ENCODE measurements at places on chromosomes 11 and 22.
A peak's percentile ranks its signal among the peaks of the same experiment; 100 is the strongest.

DNA sequence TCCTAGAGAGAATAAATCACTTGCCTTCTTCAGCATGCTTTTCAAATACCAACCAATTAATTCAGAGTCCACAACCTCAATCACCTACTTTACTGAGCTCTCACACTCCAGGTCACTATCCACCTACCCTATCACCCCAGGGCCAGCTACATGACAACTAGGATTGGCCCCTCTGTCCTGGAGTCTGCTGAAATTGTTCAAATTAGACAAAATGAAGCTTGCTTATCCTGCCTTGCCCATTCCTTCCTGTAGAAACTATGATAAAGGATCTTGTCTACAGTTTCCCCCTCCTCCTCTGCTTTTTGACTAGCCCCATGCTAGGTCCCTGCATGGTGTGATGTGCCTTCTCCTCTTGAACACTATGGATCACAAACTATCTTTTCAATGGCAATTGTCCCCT, 94.5 kb downstream of the JRKL start:
- H3K4me3 ChIP-seq, result no peak overlapping the region
- no peak overlapping the region for H3K27ac ChIP-seq
- no peak for DNase-seq
- no peaks in the 10 kb centered on the region for H3K4me1 ChIP-seq
- no peaks in the 10 kb centered on the region for H3K36me3 ChIP-seq
- no peaks in the 10 kb centered on the region for H3K27me3 ChIP-seq

DNA sequence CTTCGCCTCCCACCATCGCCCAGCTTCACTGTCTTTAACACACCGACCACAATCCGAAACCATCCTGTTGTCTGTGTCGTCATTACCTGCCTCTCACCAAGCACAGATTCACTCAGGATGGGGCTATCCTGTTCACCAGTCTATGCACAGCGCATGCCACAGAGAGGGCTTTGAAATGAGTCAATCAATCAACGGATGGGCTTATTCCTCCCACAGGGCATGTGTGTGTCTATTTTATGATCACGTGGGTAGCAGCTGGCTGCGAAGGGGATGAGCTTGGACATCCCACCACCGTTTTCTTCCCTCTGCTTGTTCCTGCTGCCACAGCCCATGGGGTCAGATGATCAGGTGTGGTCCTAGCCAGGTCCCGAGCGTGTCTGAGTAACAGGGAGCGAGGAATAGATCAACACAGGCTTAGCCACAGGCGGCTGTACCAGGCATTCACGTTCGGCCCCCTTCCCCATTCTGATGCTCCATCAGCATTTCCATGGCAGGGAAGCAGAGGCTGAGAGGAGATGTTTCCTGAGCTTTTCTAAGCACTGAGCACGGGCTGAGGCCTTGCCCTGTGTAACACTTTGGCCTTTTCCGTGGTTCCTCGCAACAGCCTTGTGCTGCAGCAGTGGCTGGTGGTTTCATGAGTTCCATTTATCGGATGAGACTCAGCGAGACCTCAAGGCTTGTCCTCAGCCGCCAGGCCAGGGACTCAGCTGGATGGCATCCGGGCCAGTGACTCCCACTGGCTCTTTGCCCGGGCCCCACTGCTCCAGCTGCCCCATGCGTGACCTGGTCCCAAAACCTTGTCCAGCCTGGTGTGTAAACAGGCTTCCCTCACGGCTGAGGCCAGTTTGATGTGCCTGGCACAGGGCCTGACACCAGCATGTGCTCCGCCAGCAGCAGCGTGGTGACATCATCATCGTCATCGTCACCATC, 48.1 kb upstream of the FGF3 start:
- DNase-seq, result no peak
- H3K4me1 ChIP-seq, result no peaks in the 10 kb centered on the region
- no peak overlapping the region for H3K4me3 ChIP-seq
- H3K27ac ChIP-seq, result no peak overlapping the region

DNA sequence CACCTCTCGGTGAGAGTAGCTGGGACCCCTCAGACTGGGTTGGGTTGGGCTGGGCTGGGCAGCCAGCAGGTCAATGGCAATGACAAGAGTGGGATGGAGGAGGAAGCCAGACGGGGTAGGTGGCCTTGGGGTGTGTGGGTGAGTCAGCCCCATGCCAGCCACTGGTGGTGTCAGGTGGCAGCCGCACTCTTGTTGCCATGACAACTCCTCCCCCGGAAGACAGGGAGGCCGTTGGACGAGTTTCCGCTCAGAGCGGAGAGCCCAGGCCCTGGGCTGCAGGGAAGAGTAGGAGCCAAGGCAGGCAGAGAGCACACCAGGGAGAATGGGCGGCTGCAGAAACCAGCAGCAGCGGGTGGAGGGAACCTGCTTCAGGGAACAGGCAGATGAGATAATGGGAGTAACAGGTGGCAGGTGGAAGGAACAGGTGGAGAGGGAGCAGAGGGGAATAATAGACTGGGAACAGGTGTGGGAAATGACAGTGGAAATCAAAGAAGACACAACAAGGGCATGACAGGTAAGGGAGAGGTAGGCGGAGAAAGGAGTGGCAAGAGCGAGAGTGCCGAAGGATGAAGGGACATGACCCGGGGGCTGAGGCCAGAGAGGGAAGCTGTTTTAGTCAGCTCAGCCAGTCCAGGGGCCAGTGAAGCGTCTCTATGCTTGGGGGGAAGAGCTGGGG, 8.7 kb downstream of the SPTBN2 start:
- no peak overlapping the region for H3K4me3 ChIP-seq
- no peaks in the 10 kb centered on the region for H3K4me1 ChIP-seq
- H3K27me3 ChIP-seq, result peaks cover 18% of the 10 kb centered on the region
- DNase-seq, result no peak

- peaks cover 18% of the 10 kb centered on the region for H3K4me1 ChIP-seq
- H3K36me3 ChIP-seq, result no peaks in the 10 kb centered on the region
- DNase-seq, result no peak
- H3K27ac ChIP-seq, result no peak overlapping the region
- no peak overlapping the region for H3K4me3 ChIP-seq
These were observed 1.4 kb upstream of the GNAZ start for GRCh38 chr22:23068832-23069385.

DNA sequence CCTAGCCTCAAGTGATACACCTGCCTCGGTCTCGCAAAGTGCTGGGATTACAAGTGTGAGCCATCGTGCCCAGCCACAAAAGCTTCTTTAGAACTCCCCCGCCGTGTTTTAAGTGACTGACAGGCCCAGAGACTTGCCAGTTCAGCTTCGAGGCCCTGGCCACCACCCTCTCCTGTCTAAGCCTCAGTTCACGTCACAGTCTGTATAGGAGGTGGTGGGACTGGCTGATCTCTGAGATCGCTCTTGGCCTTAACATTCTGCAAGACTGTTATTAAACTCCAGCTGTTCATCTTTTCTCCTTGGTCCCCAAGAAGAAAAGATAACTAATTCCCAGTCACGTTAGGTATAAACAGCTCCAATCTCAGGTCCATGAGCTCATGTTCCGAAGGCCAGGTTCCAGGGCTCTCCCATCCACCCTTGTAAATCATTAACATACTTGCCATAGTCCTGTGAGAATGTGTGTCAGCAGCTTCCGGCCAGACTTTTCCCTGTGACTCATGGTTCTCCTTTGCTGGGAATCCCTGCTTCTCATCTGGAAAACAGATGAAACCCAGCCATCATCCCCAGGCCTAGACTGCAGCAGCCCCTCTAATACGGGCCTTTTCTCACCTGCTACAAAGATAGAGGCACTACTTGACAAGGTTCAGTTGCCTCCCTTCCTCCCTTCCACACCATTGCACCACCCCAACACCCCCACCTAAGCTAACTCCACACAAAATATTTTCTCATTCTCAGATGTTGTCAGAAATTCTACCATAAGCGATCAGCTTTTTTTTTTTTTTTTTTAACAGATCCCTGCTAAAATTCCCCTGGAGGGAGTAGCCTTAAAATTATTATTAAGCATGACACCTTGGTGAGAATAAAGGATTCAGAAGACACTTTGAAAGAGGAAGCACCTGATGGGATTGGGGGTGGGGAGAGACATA, 5.6 kb upstream of the KIAA0930 start:
- H3K27me3 ChIP-seq, result no peaks in the 10 kb centered on the region
- H3K4me3 ChIP-seq, result no peak overlapping the region
- H3K27ac ChIP-seq, result no peak overlapping the region

DNA sequence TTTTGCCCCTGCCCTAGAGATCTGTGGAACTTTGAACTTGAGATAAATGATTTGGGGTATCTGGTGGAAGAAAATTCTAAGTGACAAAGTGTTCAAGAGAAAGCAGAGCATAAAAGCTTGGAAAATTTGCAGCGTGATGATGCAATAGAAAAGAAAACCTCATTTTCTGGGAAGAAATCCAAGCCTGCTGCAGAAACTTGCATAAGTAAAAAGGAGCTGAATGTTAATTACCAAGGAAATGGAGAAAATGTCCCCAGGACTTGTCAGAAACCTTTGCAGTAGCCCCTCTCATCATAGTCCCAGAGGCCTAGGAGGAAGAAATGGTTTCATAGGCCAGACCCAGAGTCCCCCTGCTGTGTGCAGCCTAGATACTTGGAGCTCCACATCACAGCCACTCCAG, 686.9 kb downstream of the FAM181B start:
- no peak overlapping the region for H3K4me3 ChIP-seq
- DNase-seq, result no peak
- H3K4me1 ChIP-seq, result no peaks in the 10 kb centered on the region
- H3K27me3 ChIP-seq, result no peaks in the 10 kb centered on the region
- no peaks in the 10 kb centered on the region for H3K36me3 ChIP-seq

DNA sequence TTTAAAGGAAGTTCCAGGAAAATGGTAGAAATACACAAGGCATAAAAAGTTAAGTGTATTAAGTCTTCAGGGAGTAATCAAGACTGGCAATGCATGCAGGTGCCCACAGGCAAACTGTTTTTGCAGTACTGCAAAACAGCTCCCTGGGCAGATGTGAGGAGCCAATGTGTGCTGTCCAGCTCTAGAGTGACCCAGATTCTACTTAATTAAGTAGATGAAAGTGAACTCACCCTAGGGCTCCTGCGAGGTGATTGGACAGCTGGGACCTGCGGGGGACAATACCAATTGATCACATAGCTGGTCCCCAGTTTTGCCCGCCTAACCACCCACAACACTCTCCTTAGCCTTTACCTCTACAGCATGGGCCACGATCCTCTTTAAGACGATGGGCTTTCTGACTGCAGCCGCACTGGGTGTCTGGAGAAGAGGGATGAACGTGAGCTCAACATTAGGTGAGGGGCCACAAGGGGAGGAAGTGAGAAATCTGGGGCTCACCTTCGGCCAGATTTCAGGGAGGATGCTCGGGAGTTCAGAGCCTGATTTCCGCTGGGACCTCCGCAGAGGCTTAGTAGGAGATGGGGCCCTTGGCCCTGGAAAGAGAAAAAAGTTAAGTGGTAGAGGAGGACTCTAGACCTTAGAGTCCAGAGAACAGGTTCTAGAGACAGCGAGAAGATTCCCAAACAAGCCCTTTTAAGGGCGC, 556 bp downstream of the CDCA5 start:
- H3K27ac ChIP-seq, result peak overlapping the region; percentile 98
- H3K27me3 ChIP-seq, result no peaks in the 10 kb centered on the region
- no peaks in the 10 kb centered on the region for H3K36me3 ChIP-seq
- no peak for DNase-seq
- H3K4me1 ChIP-seq, result peaks cover 21% of the 10 kb centered on the region
- peak overlapping the region; percentile 87 for H3K4me3 ChIP-seq

- no peaks in the 10 kb centered on the region for H3K4me1 ChIP-seq
- no peak overlapping the region for H3K27ac ChIP-seq
- no peaks in the 10 kb centered on the region for H3K27me3 ChIP-seq
These were observed 198.9 kb upstream of the ZC3H12C start for GRCh38 chr11:109894242-109894641.

DNA sequence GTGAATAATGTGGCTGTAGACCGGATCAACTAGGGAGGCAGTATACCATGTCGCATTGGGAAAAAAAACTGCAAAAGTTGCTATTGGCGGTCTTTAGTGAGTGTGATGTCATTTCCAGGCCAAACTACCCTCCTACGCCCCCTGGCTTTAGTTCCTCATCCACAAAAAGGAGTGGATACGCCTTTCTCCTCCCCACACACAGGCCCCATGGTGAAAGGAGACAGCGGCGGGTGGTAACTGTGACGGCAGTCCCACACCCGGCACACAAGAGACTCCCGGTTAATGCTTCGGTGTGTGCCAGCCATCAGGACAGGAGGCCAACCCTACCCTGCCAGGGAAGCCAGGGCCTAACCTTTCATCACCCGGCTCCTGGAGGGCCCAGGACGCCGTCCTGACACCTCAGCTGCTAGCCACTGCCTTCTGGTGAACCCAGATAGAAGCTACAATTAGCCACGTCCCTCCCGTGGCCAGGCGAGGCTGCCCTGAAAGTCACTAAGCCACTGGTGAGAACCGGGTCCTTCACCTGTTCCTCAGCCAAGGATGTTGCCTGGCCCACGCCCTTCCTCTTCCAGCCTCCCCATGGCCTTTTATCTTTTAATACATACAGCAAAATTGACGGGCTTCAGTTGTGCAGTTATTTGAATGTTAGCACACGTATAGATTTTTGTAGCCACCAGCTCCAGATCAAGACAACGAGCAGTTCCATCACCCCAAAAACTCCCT, 10.8 kb downstream of the TP53I11 start:
- H3K4me3 ChIP-seq, result no peak overlapping the region

- H3K27ac ChIP-seq, result no peak overlapping the region
- no peaks in the 10 kb centered on the region for H3K27me3 ChIP-seq
- no peak overlapping the region for H3K4me3 ChIP-seq
- no peaks in the 10 kb centered on the region for H3K4me1 ChIP-seq
- no peak for DNase-seq
- H3K36me3 ChIP-seq, result no peaks in the 10 kb centered on the region
These were observed 194.3 kb upstream of the MTNR1B start for GRCh38 chr11:92775003-92775676.

GRCh38 chr11:75525433-75526191, at the start of gene GDPD5:
GDPD5 (minus strand) TSS chr11:75525941; CDS start chr11:75477735, 48,206 bp downstream.
- H3K36me3 ChIP-seq, result no peaks in the 10 kb centered on the region
- H3K27ac ChIP-seq, result peak within 1 kb of the TSS; percentile 19
- H3K4me3 ChIP-seq, result peak within 1 kb of the TSS; percentile 55
- no peaks in the 10 kb centered on the region for H3K27me3 ChIP-seq
- H3K4me1 ChIP-seq, result peaks cover 44% of the 10 kb centered on the region

GRCh38 chr11:3710485-3711259, 39.5 kb upstream of the CHRNA10 start:
- no peaks in the 10 kb centered on the region for H3K4me1 ChIP-seq
- H3K27me3 ChIP-seq, result no peaks in the 10 kb centered on the region
- DNase-seq, result no peak
- no peaks in the 10 kb centered on the region for H3K36me3 ChIP-seq

DNA sequence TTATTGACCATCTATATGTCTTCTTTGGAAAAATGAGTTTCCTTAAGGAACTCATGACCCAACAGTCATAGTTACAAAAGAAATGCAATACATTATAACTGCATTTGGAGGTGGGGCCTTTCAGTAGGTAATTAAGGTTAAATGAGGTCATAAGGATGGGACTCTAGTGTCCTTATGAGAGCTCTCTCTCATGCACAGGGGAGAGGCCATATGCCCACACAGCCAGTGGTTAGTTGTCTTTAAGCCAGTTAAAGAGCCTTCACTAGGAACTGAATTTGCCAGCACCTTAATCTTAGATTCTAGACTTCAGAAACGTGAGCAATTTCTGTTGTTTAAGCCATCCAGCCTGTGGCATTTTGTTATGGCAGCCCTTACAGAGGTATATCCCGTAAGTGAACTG, 27.3 kb downstream of the INTS4 start:
- H3K4me1 ChIP-seq, result no peaks in the 10 kb centered on the region
- peak overlapping the region; percentile 48 for H3K27ac ChIP-seq
- no peak for DNase-seq
- no peaks in the 10 kb centered on the region for H3K27me3 ChIP-seq

- no peak overlapping the region for H3K4me3 ChIP-seq
- no peaks in the 10 kb centered on the region for H3K27me3 ChIP-seq
- H3K36me3 ChIP-seq, result no peaks in the 10 kb centered on the region
- peak; percentile 21 for DNase-seq
These were observed 10.1 kb downstream of the ACO2 start for GRCh38 chr22:41478891-41479521.

GRCh38 chr11:72584939-72585597, 89.2 kb downstream of the PDE2A start:
- no peak overlapping the region for H3K27ac ChIP-seq
- H3K36me3 ChIP-seq, result peaks cover 17% of the 10 kb centered on the region
- peak overlapping the region; percentile 26 for H3K4me3 ChIP-seq
